ENCODE measurements at places on chromosomes 11 and 22.
A peak's percentile ranks its signal among the peaks of the same experiment; 100 is the strongest.

- no peak for DNase-seq
Measured at GRCh38 chr11:126879516-126879915, 121.1 kb downstream of the KIRREL3 start.

- no peak for DNase-seq
Measured at GRCh38 chr22:45790401-45790800, 118.8 kb downstream of the ATXN10 start.

DNA sequence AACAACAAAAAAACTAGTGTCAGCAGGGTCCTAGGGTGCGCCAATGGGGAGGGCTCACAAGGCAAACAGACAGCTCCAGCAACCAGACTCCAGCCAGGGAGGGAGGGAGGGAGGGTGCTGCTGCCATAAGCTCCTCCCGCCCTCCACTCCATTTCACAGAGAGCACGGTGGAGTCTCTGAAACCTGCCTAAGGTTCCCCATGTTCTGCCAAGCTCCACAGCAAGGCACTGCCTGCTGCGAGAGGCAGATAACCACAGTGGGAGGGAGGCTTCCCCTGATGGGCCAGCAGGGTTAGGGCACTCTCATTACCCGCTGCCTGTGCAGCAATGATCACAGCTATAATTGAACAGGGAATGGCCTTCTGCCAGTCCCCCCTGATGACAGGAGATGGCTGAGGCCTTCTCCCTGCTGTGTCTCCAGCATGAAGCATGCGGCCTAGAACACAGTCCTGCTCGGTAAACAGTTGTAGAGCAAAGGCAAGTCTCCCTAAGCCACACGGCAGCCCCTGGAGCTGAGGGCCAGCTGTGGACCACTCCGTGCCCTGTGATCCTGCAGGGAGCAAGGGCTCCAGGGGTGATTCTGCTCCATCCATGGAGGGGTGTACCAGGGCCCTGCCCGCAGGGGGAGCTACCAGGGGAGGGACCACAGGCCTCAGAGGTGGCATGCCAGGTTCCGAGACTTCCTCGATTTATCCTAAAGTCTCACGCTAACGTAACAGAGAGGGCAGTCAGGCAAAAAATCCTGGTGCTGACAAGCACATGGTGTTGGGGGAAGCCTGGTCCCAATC lies 42.9 kb downstream of the PC start:
- no peak for DNase-seq

- DNase-seq: no peak
Measured at GRCh38 chr11:67301951-67302516, 1.3 kb upstream of the SSH3 start.

DNA sequence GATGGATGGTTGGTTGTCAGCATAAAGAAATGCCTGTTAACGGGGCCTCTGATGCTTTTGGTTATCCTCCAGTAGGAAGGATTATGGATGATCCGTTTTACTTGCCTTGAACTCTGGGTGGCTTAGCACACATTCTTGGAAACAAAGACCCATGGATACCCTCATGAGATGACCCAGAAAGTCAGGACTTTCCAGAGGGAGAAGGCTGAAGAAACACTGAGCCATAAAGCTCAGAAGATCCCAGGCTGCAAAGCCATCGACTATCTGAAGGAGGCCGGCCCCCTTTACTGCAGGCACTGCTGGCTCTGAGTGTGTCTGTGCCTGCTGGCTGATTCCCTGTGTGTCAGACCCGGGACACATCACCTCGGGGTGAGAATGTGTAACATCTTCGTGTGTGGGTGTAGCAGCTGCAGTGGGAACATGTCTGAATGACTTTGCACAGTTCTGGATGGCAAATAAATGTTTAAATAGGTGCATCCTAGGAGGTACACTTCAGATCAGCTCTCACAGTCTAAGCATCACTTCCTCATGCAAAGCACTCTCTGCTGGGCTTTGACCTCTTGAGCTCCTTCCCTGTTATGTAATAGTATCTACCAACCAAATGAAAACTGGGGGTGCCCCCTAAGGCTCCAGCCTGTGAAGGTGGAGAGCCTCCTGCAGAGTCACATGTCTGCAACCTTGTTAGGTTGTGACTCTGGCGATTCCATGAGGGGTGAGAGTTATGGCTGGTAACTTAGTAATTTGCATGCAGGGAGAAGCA lies 1084.9 kb downstream of the TBC1D22A start:
- DNase-seq: no peak

- DNase-seq: no peak
Measured at GRCh38 chr11:12472401-12473005, 95.1 kb downstream of the PARVA start.

DNA sequence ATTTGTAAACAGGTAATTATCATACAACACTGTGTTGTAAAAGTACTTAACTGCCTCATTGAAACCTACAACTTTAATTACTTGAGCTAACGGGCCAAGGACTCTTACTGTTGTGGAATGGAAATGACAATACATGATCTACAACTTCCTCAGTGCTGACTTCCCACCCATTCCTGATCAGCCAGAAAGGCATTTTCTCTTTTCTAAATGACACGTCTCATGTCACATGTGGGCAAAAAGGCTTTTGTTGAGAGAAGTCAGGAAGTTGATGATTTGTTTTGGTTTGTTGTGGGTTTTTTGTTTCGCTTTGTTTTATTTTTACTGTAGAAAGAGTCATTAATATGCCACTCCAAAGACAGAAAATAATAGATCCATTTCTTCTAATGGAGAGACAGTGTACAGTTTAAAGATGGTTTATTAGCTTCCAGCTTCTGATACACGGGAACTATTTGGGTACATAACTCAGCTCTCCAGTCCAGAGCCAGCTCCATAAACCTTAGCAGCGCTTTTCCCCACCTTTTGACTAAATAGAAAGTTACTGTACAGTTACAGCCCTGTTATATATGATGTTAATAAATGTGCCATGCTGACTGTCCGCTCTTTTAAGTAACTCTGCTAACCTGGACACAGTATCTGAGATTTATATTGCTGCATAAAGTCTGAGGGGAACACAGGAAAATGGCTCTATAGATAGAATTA lies 509.4 kb upstream of the API5 start:
- DNase-seq: no peak

GRCh38 chr22:50141462-50141861 lies 29.1 kb upstream of the PANX2 start:
- no peak for DNase-seq

DNA sequence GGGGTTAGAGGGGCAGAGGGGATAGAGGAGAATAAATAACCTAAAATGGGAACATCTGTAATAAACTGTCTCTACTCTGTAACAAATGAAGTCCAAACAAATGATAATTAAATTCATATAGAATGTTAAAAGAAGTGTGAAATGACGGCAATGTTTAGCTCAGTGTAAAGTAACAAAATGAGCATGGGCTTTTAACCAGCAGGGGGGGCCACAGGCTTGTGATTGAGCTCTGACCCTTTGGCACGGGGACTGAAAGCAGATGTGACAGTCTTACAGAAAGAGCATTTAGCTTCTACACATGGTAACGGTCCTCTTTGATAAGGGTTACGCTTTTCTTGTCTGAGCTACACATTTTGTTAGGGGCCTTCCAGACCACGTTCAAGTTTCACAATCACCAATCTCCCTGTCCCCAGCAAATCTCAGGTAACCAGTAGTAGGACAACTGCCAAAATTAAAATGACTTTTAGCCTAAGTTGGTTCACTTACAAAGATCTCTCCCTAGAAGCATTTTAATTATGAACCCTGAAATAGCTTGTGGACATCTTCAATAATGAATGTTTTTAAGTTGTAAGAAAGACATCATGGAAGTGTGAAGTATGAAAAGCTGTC lies 262.5 kb downstream of the DCDC1 start:
- peak; percentile 1 for DNase-seq

DNA sequence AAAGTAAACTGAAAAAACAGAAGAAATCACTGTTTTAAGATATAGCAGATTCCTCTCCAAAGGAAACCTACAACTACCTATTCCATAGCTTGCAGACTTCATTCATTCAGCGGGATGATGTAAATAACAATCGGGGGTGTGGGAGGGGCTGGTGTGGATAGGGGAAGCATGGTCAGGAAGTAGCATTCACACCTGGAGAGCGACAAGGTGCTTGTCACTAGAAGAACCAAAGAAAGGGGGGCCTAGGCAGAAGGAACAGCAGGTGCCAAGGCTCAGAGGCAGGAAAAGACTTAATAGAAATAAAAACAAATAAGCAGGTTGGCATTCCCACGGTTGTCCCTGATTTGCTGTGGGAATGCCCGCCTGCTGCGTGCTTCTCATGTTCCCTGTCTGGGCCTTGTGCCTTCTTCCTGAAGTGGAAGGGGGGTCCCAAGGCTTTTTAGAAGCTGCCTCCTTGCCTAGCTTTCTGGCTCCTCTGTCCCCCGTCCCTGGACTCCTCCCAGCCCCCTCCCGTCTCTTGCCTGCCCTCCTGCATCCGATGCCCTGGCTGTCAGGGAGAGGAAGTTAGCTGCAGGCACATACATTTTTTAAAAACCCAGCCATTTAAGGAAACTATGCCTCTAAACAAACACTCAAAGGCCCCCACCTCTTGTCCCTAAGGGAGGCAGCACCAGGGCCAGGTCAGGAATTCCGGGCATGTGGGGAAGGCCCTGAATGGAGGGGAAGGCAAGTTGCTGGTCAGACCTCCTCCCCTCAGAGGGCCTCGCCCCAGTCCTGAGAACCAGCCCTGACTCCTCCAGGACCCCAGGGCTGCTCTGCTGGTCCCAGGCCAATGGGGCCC lies 54.7 kb upstream of the PRDM11 start:
- peak; percentile 26 for DNase-seq

- no peak for DNase-seq
Measured at GRCh38 chr11:92501066-92501739, 276.6 kb downstream of the FAT3 start.

- DNase-seq: no peak
Measured at GRCh38 chr11:75334976-75335375, 16.5 kb downstream of the ARRB1 start.

GRCh38 chr22:49616356-49617231 lies 211.1 kb downstream of the BRD1 start:
- DNase-seq: no peak

DNA sequence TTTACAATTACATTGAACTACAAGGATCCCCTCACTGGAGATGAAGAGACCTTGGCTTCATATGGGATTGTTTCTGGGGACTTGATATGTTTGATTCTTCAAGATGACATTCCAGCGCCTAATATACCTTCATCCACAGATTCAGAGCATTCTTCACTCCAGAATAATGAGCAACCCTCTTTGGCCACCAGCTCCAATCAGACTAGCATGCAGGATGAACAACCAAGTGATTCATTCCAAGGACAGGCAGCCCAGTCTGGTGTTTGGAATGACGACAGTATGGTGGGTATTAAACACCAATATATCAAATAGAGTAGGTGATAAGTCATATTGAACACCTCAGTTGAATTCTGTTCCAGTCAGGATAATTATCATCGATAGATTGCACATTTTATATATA lies 4.4 kb downstream of the FBXO7 start:
- peak; percentile 6 for DNase-seq

GRCh38 chr11:34427186-34427805 lies 11.4 kb upstream of the CAT start:
- peak; percentile 82 for DNase-seq

DNA sequence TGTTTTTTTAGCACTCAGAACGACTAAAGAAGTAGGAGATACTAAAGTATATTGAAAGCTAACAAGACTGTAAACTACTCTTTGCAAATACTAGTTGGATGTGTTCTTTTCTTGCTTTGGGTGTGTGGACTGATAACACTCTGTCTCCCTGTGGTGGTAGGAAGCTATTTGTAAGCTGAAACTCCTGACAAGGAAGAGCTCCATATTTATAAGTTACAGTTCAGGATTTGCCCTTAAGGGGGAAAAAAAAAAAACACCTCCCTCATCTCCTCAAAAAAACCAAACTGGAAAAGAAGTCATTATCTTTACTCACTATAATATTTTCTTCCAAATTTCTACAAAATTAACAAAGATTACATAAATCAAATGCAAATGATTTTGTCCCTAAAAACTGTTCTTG lies 94.9 kb downstream of the LARGE2 start:
- no peak for DNase-seq

DNA sequence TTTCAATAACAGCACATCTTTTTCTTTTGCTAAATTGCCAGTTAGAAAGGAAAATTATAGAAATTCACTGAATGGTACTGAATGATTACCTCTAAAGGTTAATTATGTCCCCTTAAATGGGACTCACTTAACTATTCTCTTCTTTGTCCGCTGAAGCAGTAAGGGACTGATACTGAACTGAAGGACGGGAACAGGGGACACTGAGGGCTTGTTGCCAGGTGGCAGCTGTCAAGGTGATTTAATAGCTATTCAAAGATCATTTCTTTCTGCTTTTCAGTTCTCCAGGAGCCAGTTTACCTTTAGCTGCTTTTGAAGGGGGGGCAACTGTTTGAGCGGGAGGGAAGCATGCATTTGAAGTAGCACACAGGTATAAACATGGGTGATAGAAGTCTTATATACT lies 325.4 kb upstream of the CCDC90B start:
- no peak for DNase-seq

DNA sequence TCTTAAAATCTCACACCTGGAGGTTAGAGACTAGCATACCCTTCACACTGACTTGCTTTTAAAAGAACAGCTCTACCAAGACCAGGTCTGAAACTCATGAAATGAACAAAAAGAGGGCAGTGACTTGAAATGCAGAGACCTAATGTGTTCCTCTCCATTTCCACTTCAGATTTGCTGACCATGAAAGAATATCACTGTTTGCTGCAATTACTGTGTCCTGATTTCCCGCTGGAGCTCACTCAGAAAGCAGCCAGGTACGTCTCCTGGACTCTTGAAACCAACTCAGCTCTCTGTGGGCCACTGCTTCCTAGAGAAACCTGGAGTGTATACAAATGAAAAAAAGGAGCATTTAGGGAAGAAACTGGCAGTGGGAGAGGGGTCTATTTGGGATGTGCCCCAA lies 39.2 kb downstream of the ARFGAP2 start:
- DNase-seq: no peak

DNA sequence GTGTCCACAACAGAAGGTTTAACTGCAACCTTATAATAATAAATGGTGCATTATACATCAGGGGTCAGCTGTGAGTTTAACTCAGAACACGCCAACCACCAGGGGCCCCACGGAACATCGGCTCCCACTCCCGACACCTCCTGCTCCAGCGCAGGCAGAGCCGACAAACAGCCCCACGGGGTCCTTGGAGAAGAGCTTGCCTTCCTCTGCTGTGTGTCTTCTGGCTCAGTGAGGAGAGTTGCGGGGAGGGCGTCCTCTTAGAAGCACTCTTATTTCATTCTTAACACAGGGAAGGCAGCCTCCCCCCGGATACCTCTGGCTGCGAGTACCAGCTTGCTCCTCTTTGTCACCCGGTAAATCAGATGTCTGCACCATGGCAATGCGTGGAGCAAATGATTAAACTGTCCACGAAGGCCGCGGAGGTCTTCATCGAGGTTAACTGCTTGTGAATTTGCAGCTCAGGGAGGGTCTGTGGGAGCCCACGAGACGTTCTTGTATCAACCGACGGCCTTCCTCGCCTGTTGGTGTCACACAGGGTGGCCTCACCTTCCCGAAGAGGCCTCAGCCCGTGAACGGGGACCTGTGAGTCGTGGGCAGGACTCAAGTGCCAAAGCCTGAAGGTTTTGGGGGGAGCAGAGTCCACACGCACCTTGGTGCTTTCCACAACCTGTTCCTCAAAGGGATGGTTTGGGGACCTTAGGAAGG lies 464.0 kb downstream of the BRD1 start:
- no peak for DNase-seq

- DNase-seq: peak; percentile 16
Measured at GRCh38 chr22:23888615-23889401, 5.4 kb upstream of the MIF start.
